Chondrocyte (in vitro differentiated cells): ENCODE measurements at places on chromosomes 13 and 19. TPM values are rescaled to one million over a fixed set of nuclear protein-coding genes. Genes with fewer than 3 reads are reported as not detected.

GRCh38 chr13:74280795-74281490, 146.7 kb upstream of the KLF12 start:
- no peak for DNase-seq

GRCh38 chr19:8429044-8429443, 15.7 kb upstream of the HNRNPM start:
- DNase-seq, result no peak

DNA sequence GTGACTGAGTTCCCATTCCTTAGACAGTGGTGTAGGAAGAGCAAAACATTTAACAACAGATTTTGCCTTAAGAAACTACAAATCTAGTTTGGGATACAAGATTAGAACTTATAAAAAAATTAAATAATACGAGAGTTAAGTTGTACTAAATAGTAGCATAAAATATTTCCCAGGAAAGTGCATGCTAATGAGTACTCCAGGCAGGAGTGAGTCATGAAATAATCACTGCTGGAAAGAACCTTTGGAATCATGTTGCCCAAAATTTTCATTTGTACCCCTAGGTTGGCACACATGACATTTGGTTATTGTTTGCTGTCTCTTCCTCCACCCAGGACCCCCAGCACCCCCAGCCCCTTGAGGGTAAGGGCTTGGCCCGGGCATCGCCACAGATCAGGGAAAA, 26.3 kb upstream of the KL start:
- no peak for DNase-seq

DNA sequence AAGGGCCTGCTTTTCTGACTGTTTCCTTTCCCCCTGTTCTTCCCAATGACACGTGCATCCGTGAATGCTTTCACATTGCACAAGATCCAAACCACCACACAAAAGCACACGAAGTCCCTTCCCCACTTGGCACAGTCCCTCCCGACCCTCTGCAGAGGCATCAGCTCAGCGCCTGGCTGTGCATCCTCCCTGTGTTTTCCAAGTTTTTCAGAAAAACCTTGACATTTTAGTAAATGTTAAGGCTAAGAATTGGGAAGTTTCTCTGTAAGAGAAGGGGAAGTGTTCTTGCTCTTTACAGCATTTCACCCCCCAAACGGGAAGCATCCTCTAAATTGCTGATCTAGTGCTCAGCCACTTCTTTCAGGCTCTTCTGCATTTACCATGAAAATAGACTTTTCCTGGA, 94.5 kb upstream of the TM9SF2 start:
- no peak for DNase-seq

GRCh38 chr13:113887700-113888201, 23.9 kb upstream of the GAS6 start:
- DNase-seq, result no peak

- no peak for DNase-seq
Observed at GRCh38 chr19:30325676-30326392, 46.4 kb upstream of the ZNF536 start.

- DNase-seq, result no peak
Observed at GRCh38 chr13:38418286-38418685, 68.6 kb downstream of the UFM1 start.

- DNase-seq, result no peak
Observed at GRCh38 chr19:54180691-54181091, 7.7 kb upstream of the TMC4 start.

- DNase-seq, result no peak
Observed at GRCh38 chr19:522726-523125, 8.8 kb upstream of the CDC34 start.

DNA sequence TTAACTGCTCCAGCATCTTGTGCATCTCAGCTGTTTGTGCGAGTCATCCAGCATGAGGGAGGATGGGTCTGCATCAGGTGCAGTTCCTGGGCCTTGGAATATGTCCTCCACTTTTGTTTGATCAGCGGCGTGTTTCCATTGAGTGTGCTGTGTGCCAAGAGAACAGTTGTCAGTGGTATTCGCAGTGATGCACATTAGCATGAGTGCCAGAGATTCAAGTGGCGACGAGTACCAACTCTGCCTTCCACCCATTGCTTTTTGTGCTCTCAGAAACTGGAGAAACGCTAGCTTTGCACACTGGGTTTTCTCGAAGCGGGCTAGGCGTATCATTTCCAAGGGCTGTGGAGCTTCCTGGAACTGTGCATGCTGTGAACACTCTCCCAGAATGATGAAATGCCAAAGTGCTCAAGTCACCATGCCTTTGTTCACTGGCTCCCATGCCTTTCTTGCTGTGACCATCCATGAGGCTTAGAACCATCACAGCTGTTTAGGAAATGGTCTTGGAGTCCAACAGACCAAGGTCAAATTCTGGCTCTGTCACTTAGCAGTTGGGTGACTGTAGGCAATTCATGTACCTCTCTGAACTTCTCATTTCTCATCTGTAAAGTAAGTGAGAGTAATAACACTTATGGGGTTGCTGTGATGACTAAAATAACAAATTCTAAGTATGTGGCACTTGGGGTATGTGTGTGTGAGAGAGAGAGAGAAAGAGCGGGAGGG, 18.4 kb downstream of the LRCH1 start:
- no peak for DNase-seq

GRCh38 chr19:1526979-1527649, 3.2 kb downstream of the PLK5 start:
- no peak for DNase-seq

DNA sequence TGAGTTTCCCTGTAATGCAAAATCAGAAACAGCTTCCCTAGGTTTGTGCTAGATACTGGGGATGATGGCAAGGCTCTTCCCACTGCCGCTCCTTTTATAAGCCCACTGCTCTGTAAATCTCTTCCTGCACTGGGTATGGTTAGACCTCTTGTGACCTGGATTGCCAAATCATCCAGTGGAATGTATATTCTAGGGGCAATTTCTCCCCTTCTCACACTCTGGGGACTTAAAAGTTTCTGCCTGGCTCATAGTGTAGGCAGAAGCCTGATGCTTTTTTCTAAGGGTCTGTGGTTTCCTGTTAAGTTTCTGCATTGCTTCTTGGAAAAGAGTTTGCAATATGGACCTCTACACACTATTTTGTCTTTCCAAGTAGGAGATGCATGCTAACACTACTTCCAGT, 1582.0 kb upstream of the PCDH20 start:
- DNase-seq, result no peak

DNA sequence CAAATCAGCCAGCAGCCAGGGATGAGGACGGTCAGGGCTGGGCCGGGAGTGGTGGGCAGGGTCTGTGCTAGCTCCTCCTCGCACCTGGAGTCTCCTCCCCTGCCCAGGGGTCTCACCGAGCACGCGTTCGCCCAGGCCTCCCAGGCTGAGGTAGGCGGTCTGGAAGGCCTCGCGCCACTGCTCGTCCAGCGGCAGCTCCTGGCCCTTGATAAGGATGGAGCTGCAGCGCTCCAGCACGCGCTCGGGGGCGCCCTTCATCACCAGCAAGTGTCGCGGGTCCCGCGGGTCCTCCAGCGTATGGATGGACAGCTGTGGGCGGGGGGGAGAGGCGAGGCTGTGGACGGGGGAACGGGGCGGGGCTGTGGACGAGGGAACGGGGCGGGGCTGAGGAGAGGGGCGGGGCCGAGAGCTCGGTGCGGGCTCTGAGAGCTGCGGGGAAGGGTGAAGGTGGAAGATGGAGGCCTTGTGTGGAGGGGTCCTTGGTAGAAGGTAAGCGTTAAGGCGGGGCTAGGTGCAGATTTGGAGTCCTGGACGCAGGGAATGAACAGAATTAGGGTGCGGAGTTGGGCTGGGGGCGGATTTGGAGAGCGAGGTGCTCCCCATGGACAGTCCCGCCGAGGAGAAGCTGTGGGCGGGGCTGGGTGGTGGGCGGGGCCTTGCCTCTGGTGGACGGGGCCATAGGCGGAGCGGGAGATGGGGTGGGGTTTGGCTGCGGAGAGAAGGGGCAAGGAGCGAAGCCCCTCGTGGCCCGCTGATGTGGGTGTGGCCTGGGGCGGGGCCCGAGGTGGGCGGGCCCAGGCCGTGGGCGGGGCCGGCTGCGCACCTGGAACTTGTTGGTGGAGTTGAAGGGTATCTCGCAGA, 5.7 kb downstream of the ATP4A start:
- DNase-seq, result peak; percentile 81

GRCh38 chr13:93680329-93680728, 453.7 kb downstream of the GPC6 start:
- no peak for DNase-seq

DNA sequence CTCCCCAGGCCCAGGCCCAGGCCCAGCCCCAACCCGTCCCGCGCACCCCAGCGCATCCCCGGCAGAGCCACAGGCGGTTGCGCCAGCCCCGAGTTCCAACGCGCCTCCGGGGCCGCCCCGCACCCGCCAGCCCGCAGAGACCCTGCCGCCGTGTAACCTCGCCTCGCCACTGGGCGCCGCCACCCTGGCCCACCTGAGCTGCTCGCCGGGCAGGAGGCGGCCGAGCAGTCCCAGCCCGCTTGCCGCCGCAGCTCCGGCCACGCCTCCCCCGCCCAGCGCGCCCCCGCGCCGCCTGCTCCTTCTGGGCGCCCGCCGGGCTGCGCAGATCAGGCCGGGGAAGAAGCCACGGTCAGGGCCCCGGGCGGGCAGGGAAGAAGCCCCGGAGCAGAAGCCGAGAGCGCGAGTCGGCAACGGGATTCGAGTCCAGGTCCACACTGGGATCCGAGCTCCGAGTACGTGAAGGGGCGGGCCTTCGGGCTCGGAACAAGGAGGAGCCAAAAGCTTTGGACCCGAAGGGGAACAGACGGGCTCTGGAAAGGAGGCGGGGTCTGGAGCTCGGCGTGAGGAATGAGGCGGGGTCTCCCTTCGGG, at the start of gene MBOAT7:
Gene MBOAT7, minus strand, starts transcription at position 436 of the 590 bp plus-strand sequence. CDS start 1,072 bp downstream, outside the sequence.
- peak; percentile 90 for DNase-seq

DNA sequence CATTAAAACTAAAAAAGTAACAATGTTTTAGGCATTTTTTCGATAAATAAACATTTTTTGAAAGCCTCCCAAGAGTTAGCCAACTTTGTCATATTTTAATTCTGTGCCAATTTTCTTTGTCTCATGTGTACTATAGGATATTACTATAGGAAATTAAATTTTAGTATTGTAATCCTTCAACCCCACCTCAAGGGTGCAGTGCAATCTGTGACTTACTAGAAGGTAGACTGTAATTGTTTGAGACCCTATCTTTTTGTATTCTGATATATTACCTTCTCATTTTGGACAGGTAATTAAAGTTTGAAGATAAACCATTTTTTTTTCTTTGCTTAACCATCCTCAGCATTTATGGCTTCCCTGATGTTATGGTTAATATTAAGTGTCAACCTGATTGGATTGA, 457.8 kb downstream of the PCDH20 start:
- DNase-seq, result no peak

GRCh38 chr19:11570039-11570462, 7.4 kb downstream of the ACP5 start:
- no peak for DNase-seq

DNA sequence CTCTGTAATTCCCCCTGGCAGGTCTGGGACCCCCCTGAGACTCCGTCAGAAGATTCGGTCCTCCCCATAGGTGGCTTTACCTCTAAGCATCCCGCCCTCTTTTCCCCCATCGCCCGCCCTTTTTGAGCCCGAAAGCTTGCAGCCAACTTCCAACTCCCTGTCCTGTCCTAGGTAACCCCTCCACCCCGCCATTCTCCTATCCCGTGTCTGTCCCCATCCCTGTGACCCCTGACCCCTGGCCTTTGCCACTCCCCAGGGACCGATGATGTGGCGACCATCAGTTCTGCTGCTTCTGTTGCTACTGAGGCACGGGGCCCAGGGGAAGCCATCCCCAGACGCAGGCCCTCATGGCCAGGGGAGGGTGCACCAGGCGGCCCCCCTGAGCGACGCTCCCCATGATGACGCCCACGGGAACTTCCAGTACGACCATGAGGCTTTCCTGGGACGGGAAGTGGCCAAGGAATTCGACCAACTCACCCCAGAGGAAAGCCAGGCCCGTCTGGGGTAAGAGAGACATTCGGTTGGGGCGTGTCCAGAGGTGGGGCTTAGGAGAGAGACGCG, 488 bp downstream of the RCN3 start:
- no peak for DNase-seq

- DNase-seq, result no peak
Observed at GRCh38 chr19:5152767-5153532, 184.0 kb downstream of the KDM4B start.

DNA sequence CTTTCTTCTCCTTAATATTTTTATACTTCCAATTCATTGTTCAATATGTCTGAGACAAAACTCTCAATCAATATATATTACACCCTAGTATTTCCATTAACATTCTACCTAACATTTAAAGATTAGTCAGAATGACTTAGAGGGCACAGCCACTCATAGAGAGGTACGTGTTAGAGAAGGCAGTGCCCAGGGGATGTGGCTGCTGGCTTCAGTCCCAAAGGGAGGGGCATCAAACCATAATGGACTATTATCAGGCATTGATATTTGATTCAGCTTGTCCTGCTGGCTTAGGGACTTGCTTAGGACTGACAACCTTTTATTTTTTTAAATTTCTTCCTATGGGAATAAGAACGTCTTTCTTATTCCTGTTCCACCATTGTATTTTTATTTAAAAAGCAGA, 1392.0 kb upstream of the ATXN8OS start:
- no peak for DNase-seq

- no peak for DNase-seq
Observed at GRCh38 chr13:106286811-106287210, 248.7 kb downstream of the EFNB2 start.

GRCh38 chr13:51781246-51782022, 22.5 kb downstream of the DHRS12 start:
- no peak for DNase-seq

- no peak for DNase-seq
Observed at GRCh38 chr19:34880034-34880433, 46.7 kb upstream of the ZNF30 start.

- DNase-seq, result no peak
Observed at GRCh38 chr13:23723471-23723870, 153.3 kb downstream of the TNFRSF19 start.

DNA sequence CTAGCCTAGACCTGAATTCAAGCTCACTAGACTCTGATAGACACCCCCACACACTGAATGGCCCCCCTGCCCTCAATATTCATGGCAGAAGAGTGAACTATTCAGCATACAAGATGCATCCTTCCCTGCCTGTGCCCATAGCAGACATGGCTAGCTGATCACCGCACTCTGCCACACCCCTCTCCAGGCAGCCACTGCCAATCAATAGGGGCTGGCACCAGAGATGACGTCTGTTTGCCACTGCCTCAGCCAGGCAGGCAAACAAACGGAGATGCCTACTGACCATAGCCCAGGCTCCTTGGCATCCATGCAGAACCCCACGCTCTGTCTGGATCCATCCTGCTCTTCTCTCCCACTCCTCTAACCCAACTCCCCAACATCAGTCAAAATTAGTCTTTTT, 13.8 kb upstream of the NPAS1 start:
- DNase-seq, result no peak

GRCh38 chr13:29483211-29483610, 112.3 kb downstream of the SLC7A1 start:
- DNase-seq, result no peak

DNA sequence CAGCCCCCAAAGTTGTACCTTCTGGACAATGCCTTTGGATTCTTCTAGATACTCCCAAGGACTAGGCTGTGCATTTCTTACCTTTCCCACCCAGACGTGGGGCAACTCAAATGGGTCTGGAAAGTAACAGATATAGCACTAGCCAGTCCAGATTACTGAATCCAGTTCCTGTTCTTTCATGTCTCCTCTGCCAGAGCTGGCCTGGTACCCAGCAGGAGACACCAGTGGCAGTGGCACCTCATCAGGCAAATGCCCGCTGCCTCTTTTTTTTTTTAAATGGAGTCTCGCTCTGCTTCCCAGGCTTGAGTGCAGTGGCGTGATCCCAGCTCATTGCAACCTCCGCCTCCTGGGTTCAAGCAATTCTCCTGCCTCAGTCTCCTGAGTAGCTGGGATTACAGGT, 43.2 kb downstream of the N4BP2L2 start:
- no peak for DNase-seq

TMED1 gene
- 29.1 to 33.7 TPM (median 31.5 TPM) in 3 replicates for total RNA-seq

KIRREL2 gene
- 0.22 TPM in 1 of 3 replicates, not detected in the others for total RNA-seq

CPAMD8 gene
- total RNA-seq, result 4.9 to 10.6 TPM (median 6.1 TPM) in 3 replicates

ZSWIM4 gene
- 6.8 to 10.6 TPM (median 9.5 TPM) in 3 replicates for total RNA-seq

MAMSTR gene
- total RNA-seq, result 1.6 to 2.9 TPM (median 1.7 TPM) in 3 replicates

CCDC70 gene
- not detected in 3 replicates for total RNA-seq
